ENCODE measurements at places on chromosomes 7 and 10.

DNA sequence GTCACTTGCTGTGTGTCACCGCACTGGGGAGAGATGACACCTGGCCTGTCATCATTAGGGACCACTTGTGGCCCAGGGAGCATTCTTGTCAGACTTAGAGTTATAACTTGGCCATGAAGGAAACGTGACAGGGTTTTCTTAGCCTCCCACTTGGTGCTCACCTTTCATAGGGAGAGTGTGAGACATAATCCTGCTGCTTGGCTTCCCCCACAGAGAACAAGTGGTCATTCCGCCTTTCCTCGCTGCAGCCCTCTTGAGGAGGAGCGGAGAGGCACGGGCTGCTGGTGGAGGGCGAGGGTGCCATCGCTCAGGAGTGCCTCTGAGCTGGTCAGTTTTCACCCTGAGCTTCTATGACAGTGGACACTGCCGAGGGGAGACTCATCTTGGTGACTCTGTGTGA is 125.0 kb upstream of the GJD4 start:
- no peak for DNase-seq

GRCh38 chr10:89032141-89032891 is 41.7 kb downstream of the FAS start:
- DNase-seq = peak; percentile 20

- DNase-seq = no peak
Observed at GRCh38 chr7:126411821-126412383, 840.8 kb downstream of the GRM8 start.

GRCh38 chr10:15695852-15696251 is 23.9 kb downstream of the ITGA8 start:
- no peak for DNase-seq

GRCh38 chr7:16397501-16398145 is 23.7 kb downstream of the CRPPA start:
- DNase-seq = no peak

- peak; percentile 84 for DNase-seq
Observed at GRCh38 chr10:12348870-12349628, at the start of gene CAMK1D. TSS of gene CAMK1D (plus strand) at chr10:12349547.

DNA sequence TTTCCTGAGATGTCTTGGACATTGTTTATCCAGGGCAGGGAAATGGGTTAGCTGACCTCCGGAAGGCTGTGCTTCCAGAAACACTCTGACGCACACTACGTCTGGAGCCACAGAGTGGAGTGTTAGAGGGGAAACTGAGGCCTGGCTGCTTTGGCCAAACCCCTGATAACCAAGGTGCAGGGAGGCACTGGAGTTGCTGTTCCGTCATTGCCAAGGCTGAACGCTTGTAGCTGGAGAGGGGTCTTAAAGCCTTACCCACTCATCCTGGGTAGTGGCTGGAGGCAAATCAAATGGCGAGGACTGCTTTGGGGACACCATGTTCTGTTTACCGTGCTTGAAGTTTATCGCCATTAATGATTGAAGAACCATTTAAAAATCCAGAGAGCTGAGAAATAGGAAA is 604.1 kb upstream of the FOXK1 start:
- no peak for DNase-seq

DNA sequence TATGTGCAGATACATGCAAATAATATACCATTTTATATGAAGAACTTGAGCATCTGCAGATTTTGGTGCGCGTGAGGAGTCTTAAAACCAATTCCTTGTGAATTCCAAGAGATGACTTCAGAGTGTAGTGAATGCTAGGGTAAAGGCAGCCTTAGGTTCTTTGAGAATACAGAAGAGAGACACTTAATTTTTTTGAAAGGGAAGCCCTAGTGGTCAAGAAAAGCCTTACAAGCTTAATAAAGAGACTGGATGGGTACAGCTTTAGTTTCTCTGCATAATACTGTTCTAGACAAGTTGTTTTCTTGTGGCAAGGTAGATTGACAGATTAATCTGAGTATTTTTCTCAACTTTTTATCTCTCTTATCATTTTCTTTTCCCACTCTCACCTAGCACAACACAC is 636.5 kb downstream of the DNAJB9 start:
- no peak for DNase-seq

DNA sequence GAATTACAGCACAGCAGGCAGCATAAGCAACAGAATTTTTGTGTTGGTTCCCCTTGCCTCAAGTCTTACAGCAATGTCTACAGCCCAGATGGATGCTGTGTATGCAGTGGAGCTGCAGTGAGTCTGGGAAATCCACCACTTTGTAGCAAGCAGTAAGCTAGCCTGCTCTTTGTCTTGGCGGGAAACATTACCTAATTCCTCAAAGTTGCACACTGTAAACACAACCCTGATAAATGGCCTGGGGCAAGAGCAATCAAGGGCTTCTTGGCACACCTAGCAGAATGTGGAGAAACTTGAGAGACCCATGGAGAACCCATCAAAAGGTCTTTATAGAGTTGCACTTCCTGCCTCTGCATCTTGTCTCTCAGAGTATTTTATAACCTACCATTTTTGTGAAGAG is 102.0 kb upstream of the FOXP2 start:
- no peak for DNase-seq

DNA sequence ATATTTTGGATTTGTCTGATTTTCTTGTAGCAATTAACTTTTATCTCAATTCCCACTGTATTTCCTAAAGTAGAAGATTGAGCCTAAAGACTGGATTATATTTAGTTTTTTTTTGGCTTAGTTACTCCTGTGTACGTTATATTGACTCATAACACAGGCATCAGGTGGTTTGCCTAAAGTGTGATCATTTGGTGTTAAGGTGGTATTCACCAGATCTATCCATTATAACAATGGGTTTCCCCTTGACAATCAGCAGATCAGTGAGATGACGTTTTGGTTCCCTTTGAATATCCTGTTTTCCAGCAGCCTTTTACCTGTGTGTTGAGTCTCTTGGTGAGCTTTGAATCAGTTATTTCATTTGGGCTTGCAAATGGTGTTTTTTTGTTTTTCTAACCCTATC is 18.1 kb downstream of the MAPK8 start:
- no peak for DNase-seq

DNA sequence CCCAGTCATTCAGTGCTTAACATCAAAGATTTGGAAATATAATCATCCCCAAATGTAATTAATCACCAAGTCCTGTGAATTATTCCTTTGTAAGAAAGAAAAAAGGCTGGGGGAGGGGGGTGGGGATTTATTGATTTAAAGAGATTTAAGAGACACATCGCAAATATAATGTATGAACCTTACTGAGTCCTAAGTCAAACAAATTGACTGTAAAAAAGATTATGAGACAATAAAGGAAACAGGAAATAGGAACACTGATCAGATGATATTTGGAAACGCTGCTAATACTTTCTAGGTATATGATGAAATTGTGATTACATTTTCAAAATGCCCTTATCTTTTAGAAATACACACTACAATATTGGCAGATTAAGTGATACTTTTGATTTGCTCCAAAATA is 92.5 kb downstream of the ATE1 start:
- no peak for DNase-seq

DNA sequence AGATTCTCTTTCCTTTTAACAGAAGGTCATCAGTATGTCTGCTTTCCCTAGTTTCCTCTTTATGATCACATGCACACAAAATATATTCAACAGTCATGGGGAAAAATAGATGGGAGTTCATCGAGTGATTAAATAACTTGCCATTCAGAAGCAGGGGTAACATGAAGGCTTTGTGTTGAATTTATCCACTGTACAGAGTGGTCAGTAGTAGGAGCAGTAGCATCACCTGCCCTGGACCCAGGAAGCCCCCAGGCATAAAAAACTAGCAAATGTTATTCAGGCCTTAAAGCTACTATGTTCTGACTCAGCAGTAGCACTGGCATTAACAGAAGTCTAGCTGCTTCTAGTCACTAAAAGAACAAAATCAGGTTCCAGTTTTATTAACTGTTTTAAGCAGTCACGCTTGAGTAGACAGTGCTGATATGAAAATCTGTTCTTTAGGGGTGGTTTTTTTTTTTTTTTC is 31.4 kb upstream of the FAM133B start:
- no peak for DNase-seq

DNA sequence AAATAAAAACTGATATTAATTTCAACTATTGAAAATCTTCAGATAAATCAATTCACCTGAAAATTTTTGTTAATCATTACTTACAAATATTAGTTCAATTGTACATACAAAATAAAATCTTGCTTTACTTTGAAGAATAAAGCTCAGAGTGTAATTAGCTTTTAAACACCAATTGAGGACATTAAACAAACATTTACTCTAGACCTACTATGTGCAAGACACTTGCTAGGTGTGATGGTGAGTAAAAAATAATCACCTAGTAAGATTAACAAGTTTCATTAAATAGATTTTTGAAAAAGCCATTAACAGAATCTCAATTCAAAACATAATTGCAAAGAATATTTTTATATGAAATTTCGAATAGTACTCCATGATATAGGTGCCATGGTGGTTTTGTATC is 3.9 kb upstream of the MLLT10 start:
- no peak for DNase-seq

DNA sequence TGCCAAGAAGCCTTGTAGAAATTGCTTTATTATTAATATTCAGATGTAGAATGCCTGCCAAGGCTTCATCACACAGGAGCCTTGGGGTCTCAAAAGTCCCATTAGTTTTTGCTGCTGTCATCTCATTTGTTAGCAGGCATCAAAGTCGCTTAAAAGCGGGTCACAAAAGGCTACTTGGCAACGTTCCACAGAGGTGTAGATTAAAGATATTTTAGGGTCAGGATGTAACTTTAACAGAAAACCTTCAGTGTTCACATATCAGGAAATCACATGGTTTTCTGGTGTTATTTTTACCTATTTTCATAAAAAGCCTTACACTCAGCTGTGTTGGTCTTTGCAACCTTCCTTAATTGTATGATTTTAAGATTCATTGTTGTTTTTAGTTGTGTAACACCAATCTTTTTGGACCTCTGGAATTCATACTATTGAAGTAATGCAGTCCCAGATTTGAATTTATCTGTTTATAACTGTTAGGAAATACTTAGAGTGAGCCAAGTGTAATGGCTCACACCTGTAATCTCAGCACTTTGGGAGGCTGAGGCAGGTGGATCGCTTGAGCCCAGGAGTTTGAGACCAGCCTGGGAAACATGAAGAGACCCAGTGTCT is 65.3 kb downstream of the TET1 start:
- DNase-seq = no peak

- no peak for DNase-seq
Observed at GRCh38 chr7:156752367-156753228, 112.0 kb downstream of the RNF32 start.

DNA sequence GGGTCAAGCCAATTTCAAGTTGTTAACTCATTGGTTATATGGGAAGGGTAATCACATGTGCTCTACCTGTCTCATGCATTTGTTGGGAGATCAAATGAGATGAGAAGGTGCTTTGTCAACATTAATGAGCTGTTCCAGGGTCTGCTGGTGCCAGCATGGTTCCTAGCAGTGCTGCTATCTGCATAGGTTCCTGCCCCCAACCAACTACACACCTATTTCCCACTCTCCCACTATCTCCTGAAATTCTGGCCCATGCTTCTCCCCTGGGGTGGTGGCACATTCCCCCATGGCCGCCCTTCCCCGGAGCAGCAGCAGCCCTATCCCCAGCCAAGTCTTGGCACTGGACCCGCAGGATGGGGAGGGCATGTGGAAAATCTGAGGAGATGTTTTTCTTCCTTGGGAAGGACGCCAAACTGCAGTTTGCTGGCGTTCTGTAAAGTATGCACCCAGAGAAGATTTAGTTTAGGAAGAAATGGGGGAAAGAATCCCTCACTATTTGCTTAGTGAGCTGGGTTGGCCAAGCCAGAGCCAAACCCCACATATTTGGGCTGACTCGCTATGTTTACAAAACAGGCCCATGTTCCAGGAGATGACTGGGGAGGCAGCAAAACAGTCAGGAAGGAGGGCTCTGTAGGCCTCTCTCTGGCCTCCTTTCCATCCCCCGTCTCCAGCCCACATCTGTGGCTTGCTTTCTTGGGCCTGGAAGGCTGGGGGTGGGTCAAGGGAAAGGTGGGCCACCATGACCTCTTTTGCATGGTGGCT is 42.5 kb downstream of the PPP1R3C start:
- no peak for DNase-seq

DNA sequence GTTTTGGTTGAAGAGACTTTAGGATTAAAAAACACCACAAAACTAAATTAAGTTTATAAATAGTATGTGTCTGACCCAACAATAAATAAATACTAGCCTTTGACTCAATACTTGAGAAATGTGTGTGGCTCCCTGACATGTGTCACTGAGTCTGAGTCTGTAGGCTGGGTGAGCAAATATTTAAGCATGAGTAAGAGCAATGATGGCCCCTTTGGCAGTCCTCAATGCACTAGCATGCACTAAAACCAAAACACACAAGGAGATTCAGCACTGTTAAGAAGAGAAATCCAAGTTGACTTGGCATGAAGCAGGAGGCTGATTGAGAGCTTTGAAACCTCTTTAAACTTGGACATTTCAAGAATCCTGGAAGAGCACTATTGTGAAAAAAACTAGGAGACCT is 37.1 kb downstream of the CCDC71L start:
- DNase-seq = no peak

Measured in stimulated activated CD8-positive, alpha-beta memory T cell treated with anti-CD3 and anti-CD28 coated beads, Interleukin-4, amount 100 ng/mL, for 4 hours (primary cell).